Upper lobe of right lung (tissue), 1 donor: ENCODE measurements at places on chromosomes 5 and 9. TPM values are rescaled to one million over a fixed set of nuclear protein-coding genes. Genes with fewer than 3 reads are reported as not detected.
A peak's percentile ranks its signal among the peaks of the same experiment; 100 is the strongest.

DNA sequence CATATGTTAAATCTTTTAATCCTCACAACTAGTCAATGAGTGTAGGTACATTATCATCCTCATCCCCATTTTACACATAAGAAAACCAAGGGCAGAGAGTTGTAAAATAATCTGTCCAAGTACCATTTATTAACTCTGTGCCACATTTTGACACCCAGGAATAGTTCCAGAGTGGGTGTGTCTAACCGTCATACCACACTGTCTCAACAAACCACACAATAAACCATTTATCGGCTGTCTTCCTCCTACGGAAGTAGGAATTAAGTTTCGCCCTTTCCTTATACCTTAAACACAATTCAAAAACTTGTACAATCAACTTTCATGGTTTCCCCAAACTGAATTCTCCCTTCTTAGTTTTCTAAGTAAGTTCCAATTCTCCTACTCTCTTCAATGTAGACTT lies 11.4 kb downstream of the AP3B1 start:
- no peaks in the 10 kb centered on the region for H3K27me3 ChIP-seq
- H3K36me3 ChIP-seq: no peaks in the 10 kb centered on the region
- no peak overlapping the region for H3K4me3 ChIP-seq
- no peak for DNase-seq

CER1 gene
- total RNA-seq: not detected

GRCh38 chr9:19033015-19033414 lies at the start of gene SAXO1:
Gene SAXO1, minus strand, starts transcription at chr9:19033209. Its CDS starts 301 bp downstream, at chr9:19032908.
- H3K36me3 ChIP-seq: no peaks in the 10 kb centered on the region
- no peak within 1 kb of the TSS for H3K27ac ChIP-seq
- no peaks in the 10 kb centered on the region for H3K4me1 ChIP-seq
- no peak within 1 kb of the TSS for H3K4me3 ChIP-seq

DNA sequence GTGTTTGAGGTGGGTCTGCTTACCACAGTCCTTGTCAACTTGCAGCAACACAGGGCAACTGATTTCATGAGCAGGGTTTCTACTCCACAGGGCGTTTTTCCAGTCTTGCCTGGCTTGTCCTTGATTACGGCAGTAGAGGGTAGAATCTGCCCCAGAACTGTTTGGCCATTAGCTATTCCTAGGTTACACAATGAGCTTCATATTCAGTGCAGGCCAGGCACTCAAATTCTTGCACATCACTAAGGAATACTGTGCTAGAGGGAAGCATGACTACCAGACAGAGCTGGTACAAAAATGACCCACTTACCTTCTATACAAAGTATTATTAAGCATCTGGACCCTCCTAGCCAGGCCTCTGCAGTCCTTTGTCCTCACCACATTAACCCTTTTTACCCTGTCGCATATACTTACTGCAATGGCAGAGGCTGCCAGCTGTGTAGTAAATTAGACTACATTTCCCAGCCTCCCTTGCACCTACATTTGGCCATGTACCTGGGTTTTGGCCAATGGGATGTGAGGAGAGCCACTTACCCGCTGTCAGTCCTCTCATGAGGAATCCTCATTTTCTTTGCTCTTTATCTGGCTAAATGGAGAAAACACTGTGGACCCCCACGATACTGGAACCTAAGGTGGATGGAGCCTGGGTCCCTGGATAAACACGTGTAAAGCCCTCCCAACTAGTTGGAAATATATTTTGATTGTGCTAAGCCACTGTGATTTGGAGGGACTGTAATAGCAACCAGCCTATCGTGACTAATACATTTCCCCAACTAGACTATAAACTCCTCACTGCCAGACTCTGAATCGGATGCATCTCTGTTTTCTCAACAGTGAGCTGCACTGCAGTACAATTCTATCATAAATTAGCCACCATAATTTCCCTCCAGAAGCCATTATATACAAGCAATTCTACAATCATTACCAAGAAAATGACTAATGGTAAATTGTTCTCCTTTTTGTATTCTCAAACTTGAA lies 218.7 kb downstream of the GLIS3 start:
- H3K4me1 ChIP-seq: peaks cover 10% of the 10 kb centered on the region
- H3K27ac ChIP-seq: no peak overlapping the region
- H3K4me3 ChIP-seq: no peak overlapping the region
- DNase-seq: no peak
- H3K36me3 ChIP-seq: no peaks in the 10 kb centered on the region

GRCh38 chr9:70553707-70554673 lies 139.5 kb upstream of the KLF9 start:
- H3K27me3 ChIP-seq: no peaks in the 10 kb centered on the region
- H3K4me3 ChIP-seq: no peak overlapping the region
- DNase-seq: peak; percentile 67
- peaks cover 15% of the 10 kb centered on the region for H3K4me1 ChIP-seq
- H3K27ac ChIP-seq: peak overlapping the region; percentile 39
- H3K36me3 ChIP-seq: no peaks in the 10 kb centered on the region

DNA sequence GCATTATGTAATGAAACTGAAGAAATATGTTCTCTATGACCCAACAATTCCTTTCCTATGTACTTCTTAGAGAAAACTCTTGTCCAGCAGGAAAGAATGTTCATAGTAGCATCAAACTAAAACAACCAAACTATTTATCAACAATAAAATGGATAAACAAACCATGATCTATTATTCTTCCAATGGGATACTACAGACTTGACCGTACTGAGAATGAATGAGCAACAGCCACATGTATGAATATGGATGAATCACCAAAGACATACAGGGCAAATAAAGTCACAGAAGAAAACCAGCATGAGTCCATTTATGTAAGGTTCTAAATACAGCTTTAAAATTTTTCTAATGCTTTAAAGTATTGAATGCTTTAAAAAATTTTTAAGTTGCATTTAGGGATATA lies 73.6 kb upstream of the SUSD1 start:
- peaks cover 24% of the 10 kb centered on the region for H3K36me3 ChIP-seq
- H3K27ac ChIP-seq: no peak overlapping the region
- no peak for DNase-seq
- H3K27me3 ChIP-seq: no peaks in the 10 kb centered on the region

DNA sequence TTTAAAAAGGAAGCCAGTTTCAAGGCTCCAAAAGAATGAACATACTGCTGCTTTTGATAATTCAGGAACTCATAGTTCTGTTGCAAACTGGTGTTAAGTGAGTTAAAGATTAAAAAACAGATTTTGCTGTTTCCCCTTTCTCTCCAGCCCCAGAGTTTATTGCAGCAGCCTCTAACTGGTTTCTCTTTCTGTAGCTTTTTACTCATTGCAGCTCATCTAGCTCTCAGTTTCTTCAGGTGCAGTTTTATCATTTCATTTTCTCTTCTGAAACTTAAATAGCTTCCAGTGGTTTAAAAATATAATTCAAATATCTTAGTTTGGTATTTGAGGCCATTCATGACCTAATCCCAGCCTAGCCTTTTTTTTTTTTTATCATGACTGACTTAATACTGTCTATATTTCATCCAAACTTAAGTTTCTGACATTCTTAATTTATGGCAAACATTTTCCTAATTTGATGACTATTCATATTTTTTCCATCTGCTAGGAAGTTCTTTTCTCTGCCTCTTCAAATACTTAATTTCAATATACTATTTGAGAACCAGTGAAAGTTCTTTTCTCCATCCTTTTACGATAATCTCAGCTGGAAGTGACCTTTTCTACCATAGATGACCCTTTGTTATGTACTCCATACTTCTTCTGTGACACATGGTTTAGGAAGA lies 252.7 kb upstream of the GRIA1 start:
- no peak overlapping the region for H3K27ac ChIP-seq
- no peaks in the 10 kb centered on the region for H3K36me3 ChIP-seq
- H3K4me1 ChIP-seq: no peaks in the 10 kb centered on the region
- no peak for DNase-seq

FAM221B gene
- total RNA-seq: not detected

GRCh38 chr5:56807679-56808078 lies 7.7 kb upstream of the MAP3K1 start:
- no peak for DNase-seq
- H3K27ac ChIP-seq: no peak overlapping the region
- H3K27me3 ChIP-seq: no peaks in the 10 kb centered on the region
- no peaks in the 10 kb centered on the region for H3K4me1 ChIP-seq

OR1J2 gene
- not detected for total RNA-seq

GRCh38 chr9:99419070-99419469 lies 197.0 kb downstream of the SEC61B start:
- no peak overlapping the region for H3K27ac ChIP-seq
- no peak for DNase-seq
- no peak overlapping the region for H3K4me3 ChIP-seq
- no peaks in the 10 kb centered on the region for H3K4me1 ChIP-seq

GRCh38 chr5:158166424-158166823 lies 307.5 kb upstream of the CLINT1 start:
- H3K27ac ChIP-seq: no peak overlapping the region
- H3K36me3 ChIP-seq: no peaks in the 10 kb centered on the region
- H3K4me1 ChIP-seq: no peaks in the 10 kb centered on the region
- H3K4me3 ChIP-seq: no peak overlapping the region

CATSPER3 gene
- total RNA-seq: 0.87 TPM

DNA sequence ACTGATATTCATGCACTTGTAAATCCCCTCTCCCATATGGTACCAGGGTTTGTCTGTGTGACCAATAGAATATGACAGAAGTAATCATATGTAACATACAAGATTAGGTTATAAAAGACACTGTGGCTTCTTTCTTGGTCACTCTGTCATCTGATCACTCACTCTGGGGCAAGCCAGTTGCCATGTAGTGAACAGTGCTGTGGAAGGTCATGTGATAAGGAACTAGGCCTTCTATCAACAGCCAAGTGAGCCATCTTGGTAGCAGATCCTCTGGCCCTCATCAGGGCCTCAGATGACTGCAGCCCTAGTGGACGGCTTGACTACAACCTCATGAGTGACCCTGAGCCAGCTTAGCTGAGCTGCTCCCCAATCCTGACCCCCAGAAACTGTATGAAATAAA lies 30.0 kb upstream of the MATR3 start:
- no peak for DNase-seq
- no peak overlapping the region for H3K4me3 ChIP-seq
- H3K27ac ChIP-seq: no peak overlapping the region
- no peaks in the 10 kb centered on the region for H3K36me3 ChIP-seq

- no peak overlapping the region for H3K4me3 ChIP-seq
- H3K27me3 ChIP-seq: no peaks in the 10 kb centered on the region
- DNase-seq: no peak
- no peaks in the 10 kb centered on the region for H3K4me1 ChIP-seq
These were observed 133.3 kb upstream of the C6 start for GRCh38 chr5:41346609-41347008.

DNA sequence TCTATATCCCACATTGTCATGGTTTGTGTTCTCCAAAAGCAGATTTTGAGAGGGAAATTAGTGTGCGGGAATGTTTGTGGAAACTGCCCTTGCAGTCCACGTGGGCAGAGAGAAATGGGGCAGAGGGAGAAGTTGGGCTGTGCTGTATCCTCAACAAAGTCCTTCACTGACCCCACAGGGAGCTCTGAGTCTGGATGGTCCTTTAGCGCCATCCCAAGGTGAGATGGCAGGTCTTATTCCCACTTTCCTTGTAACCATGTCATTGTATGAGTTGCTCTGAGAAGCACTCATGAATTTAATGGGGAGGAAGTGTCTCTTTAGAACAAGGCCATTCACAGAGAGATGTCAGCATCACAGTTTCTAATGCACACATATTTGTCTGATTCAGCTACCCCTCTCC lies 127.1 kb downstream of the ANKRD18B start:
- no peak overlapping the region for H3K27ac ChIP-seq
- no peak overlapping the region for H3K4me3 ChIP-seq
- no peaks in the 10 kb centered on the region for H3K36me3 ChIP-seq
- H3K4me1 ChIP-seq: no peaks in the 10 kb centered on the region
- no peaks in the 10 kb centered on the region for H3K27me3 ChIP-seq

DNA sequence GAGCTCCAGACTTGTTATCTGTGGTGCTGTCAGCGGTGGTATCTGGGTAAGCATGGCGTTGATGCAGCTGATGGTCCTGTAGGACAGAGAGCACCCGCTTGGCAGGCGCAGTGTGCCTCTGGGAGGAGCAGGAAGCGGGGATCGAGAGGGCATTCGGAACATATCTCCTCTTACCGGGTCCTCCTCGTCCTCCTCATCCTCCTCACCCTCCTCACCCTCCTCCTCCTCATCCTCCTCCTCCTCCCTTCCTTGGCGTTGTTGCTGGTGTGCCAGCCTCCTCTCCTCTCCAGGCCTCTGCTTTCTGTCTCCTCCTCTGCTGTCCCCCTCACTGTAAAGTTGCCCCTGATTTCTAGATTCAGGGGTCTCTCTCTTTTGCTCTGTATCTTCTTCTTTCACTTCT lies 21.2 kb downstream of the ECM2 start:
- DNase-seq: no peak
- no peaks in the 10 kb centered on the region for H3K4me1 ChIP-seq
- no peak overlapping the region for H3K4me3 ChIP-seq
- no peaks in the 10 kb centered on the region for H3K27me3 ChIP-seq

DNA sequence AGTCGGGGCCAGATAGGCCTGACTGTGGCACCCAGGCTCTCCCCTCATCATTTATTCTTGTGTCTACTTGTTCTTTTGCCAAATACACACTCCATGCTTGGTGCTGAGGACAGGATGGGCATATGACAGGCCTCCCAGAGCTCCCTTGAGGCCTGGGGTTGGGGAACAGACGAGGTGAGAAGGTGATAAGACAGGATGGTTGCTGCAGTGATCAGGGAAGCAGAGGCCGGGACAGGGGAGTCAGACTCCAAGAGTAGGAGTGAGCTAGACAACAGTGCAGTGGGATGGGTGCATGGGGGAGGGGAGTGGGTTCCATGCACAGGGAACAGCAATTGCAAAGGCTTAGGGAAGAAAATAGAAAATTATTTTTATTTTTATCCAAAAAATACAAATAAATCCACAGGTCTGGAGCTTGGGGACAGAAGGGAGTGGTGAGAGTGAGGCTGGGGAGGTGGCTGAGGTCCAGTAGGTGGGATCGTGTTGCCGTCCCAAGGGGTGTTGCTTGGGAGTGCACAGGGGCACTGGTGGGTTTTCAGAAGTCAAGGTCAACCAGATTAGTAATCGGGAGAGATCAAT lies 3.4 kb upstream of the AMBP start:
- no peaks in the 10 kb centered on the region for H3K36me3 ChIP-seq
- no peak overlapping the region for H3K27ac ChIP-seq
- H3K4me1 ChIP-seq: peaks cover 4% of the 10 kb centered on the region
